ENCODE measurements at places on chromosomes 13 and 19.

DNA sequence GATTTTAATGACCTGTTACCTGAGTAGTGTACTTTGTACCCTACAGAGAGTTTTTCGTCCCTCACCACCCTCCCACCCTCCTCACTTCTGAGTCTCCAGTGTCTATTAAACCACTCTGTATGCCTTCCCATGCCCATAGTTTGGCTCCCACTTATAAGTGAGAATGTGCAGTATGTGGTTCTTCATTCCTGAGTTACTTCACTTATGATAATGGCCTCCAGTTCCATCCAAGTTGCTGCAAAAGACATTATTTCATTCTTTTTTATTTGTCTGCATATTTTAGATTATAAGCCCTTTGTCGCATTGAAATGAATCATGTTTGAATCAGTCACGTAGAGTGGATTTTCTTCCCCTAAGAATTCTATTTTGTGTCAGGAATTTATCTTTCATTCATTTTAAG, 12.2 kb upstream of the HTR2A start:
- no peak for DNase-seq
- no peaks in the 10 kb centered on the region for H3K36me3 ChIP-seq
- H3K27me3 ChIP-seq, result no peaks in the 10 kb centered on the region
- H3K4me3 ChIP-seq, result no peak overlapping the region

DNA sequence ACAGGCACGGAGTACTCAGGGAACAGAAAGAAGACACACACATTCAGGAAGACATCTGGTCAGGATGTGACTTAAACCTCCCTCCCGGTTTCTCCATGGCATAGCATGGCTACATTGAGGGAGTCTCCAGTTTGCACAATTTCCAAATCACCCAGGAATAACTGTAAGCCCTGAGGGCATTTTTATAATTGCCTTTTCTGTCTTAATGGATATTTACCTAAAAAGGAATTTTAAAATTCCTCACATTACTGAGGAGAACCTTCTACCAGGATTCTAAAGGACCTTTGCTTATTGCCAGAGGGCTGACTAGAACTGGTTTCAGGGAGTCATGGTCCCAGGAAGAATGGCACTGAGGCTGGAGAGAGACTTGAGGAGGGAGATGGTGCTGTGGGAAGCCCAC, 21.4 kb downstream of the PEG3 start:
- no peak overlapping the region for H3K4me3 ChIP-seq
- H3K4me1 ChIP-seq, result no peaks in the 10 kb centered on the region
- no peaks in the 10 kb centered on the region for H3K36me3 ChIP-seq
- H3K27me3 ChIP-seq, result no peaks in the 10 kb centered on the region
- no peak for DNase-seq
- no peak overlapping the region for H3K27ac ChIP-seq

- H3K27ac ChIP-seq, result no peak overlapping the region
- H3K27me3 ChIP-seq, result no peaks in the 10 kb centered on the region
- peaks cover 16% of the 10 kb centered on the region for H3K4me1 ChIP-seq
- DNase-seq, result no peak
Observed at GRCh38 chr13:23381866-23382265, 51.6 kb downstream of the SACS start.

DNA sequence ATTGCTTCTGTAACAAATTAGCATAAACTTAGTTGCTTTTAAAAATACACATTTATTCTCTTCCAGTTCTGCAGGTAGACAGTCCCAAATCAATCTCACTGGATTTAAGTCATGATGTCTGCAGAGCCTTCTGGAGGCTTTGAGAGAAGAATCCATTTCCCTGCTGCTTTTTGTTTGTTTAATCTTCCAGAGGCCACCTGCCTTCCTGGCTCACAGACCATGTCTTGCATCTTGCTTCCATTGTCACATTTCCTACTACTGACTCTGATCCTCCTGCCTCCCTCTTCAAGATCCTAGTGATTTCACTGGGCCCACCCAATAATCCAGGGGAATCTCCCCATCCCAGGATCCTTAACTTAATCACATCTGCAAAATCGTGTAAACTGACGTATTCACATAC, 473.3 kb downstream of the ITGBL1 start:
- no peaks in the 10 kb centered on the region for H3K4me1 ChIP-seq
- H3K27ac ChIP-seq, result no peak overlapping the region
- DNase-seq, result no peak
- no peaks in the 10 kb centered on the region for H3K36me3 ChIP-seq
- no peaks in the 10 kb centered on the region for H3K27me3 ChIP-seq

GRCh38 chr13:105874814-105875213, 660.6 kb downstream of the EFNB2 start:
- no peaks in the 10 kb centered on the region for H3K4me1 ChIP-seq
- no peak for DNase-seq
- no peak overlapping the region for H3K27ac ChIP-seq
- no peaks in the 10 kb centered on the region for H3K27me3 ChIP-seq
- no peaks in the 10 kb centered on the region for H3K36me3 ChIP-seq
- H3K4me3 ChIP-seq, result no peak overlapping the region

All from naive thymus-derived CD4-positive, alpha-beta T cell (primary cell).